ENCODE measurements at places on chromosomes 5 and 9.

DNA sequence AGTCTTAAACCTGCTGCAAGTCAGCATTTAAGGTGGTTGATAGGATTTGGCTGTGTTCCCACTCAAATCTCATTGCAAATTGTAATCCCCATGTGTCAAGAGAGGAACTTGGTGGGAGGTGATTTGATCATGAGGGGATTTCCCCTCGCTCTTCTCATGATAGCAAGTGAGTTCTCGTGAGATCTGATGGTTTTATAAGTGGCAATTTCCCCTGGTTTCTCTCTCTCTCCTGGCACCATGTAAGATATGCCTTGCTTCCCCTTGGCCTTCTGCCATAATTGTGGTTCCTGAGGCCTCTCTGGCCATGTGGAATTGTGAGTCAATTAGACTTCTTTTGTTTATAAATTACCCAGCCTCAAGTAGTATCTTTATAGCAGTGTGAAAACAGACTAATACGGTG, 84.3 kb upstream of the SMC2 start:
- no peak overlapping the region for H3K27ac ChIP-seq
- H3K4me1 ChIP-seq = no peaks in the 10 kb centered on the region
- H3K4me3 ChIP-seq = no peak overlapping the region
- DNase-seq = no peak
- H3K27me3 ChIP-seq = no peaks in the 10 kb centered on the region

DNA sequence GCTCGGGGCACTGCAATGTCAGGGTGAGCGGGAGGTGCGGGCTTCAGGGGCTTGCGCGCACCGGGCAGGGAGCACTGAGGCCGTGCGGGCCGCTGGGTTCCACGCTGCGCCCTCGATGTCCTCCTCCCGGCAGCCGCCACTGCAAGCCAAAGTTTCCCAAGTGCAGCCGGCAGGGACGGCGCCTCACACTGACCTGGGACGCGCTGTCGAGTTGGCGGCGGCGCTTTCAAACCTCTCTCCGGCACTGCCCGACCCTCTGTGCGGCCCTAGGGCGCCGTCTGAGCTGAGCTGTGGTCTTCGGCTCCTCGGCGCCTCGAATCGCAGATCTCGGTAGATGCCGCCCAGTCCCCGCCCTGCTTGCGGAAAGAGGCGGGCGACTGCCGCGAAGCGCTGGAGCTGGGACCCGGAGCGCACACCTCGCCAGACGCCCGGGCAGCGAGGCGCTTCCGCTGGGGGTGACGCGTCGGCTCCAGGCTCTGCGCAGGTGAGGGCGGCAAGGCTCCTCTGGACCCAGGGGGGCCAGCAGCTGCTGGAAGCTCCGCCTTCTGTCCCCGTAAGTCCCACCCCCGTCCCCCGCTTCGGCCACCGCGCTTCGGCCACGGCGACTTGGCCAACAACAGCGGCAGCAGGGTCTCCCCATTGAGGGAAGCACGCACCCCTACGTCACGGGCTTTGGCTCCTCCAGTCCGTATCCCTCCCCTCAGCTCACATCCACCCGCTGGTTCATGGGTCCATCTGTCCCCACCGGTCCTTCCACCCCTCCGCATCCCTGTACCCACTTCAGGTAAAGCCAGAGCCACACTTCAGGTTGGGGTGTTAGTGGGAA, at the start of gene ANKRD34B:
Gene ANKRD34B (minus strand): TSS at position 320 of the 826 bp plus-strand sequence. CDS start 10,261 bp downstream, outside the sequence.
- H3K36me3 ChIP-seq = peaks cover 5% of the 10 kb centered on the region
- H3K4me3 ChIP-seq = peak within 1 kb of the TSS; percentile 88
- H3K27ac ChIP-seq = no peak within 1 kb of the TSS
- H3K27me3 ChIP-seq = peaks cover 84% of the 10 kb centered on the region
- DNase-seq = no peak
- H3K4me1 ChIP-seq = peaks cover 3% of the 10 kb centered on the region

GRCh38 chr5:40774623-40775022, 18.9 kb upstream of the TTC33 start:
- no peak overlapping the region for H3K27ac ChIP-seq
- H3K4me3 ChIP-seq = no peak overlapping the region
- no peak for DNase-seq

GRCh38 chr5:95020345-95020744, 264.5 kb downstream of the MCTP1 start:
- no peak overlapping the region for H3K4me3 ChIP-seq
- H3K27me3 ChIP-seq = no peaks in the 10 kb centered on the region
- H3K27ac ChIP-seq = no peak overlapping the region
- H3K36me3 ChIP-seq = no peaks in the 10 kb centered on the region
- no peak for DNase-seq
- H3K4me1 ChIP-seq = no peaks in the 10 kb centered on the region

DNA sequence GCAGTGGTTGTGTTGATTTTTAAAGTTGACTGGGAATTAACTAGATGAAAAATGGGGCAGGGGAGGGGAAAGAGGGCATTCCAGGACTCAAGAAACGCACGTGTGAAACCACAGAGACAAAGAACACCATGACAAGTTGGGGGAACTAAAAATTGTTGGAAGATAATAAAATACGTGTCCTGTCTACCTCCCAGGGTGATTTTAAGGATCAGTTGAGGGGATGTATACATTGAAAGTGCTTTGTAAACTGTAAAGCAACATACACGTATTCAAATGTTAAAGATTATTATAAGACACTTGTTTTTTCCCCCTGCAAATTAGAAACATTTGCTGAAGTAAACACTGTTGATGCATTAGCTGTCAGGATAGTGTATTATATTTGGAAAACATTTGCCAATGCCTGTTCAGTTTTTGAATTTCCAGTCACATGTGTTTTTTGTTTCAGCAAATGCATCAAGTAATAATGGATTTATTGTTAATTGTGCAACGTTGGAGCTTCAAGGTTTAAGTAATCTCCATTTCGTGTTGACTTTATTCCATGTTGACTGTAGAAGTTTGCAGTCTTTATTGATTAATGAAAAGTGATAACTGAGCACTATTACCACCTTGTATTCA, 412.7 kb downstream of the ACTL7B start:
- no peaks in the 10 kb centered on the region for H3K27me3 ChIP-seq
- H3K36me3 ChIP-seq = no peaks in the 10 kb centered on the region
- H3K27ac ChIP-seq = peak overlapping the region; percentile 4
- peaks cover 22% of the 10 kb centered on the region for H3K4me1 ChIP-seq
- no peak for DNase-seq
- H3K4me3 ChIP-seq = peak overlapping the region; percentile 17

DNA sequence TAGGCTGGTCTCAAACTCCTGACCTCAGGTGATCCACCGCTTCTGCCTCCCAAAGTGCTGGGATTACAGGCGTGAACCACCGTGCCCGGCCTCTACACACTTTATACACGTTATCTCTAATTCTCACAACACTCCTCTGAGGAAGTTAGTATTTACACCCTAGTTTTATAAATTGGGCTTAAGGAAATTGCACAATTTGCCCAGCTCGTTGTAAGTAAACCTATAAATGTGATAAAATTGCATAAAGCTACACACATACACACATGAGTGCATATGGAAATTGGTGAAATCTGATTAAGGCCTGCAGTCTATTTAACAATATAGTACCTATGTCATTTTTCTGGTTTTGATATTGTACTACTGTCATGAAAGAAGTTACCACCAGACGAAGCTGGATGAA, 4.4 kb upstream of the SLC4A9 start:
- no peak overlapping the region for H3K4me3 ChIP-seq
- H3K4me1 ChIP-seq = peaks cover 17% of the 10 kb centered on the region
- no peak overlapping the region for H3K27ac ChIP-seq

GRCh38 chr5:34663771-34664496, 7.8 kb downstream of the RAI14 start:
- peaks cover 20% of the 10 kb centered on the region for H3K36me3 ChIP-seq
- DNase-seq = no peak
- no peak overlapping the region for H3K27ac ChIP-seq
